Renal pelvis (tissue), 12 donors: ENCODE measurements at places on chromosomes 11 and 22. TPM values are rescaled to one million over a fixed set of nuclear protein-coding genes. Genes with fewer than 3 reads are reported as not detected.

Gene ABTB2
- polyA plus RNA-seq: 8.1 TPM

- peak; percentile 20 for DNase-seq
Observed at GRCh38 chr11:3341298-3341697, 37.6 kb downstream of the ZNF195 start.

Gene RSF1
- polyA plus RNA-seq: 65.2 TPM

GRCh38 chr22:31607696-31608095, 54.3 kb downstream of the PISD start:
- no peak for DNase-seq

DNA sequence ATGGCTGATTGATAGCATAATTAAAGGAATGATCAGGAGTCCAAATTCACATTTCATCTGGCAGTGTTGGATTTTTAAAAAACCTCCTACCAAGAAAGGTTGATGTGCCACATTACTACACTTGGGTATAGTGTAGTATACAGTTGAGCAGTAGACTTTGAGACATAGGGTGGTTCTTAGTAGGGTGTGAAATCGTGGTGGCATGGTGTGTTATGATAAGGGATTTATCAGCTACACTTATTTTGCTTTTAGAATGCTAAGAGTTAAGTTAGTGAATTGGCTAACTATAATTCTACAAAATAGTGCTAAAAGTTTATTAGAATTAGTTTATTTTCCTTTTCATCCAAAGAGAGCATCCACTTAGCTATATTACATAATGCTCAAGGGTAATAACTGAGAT, 13.1 kb downstream of the TBCEL start:
- DNase-seq: no peak

- no peak for DNase-seq
Observed at GRCh38 chr22:30733181-30733631, 38.5 kb downstream of the OSBP2 start.

DNA sequence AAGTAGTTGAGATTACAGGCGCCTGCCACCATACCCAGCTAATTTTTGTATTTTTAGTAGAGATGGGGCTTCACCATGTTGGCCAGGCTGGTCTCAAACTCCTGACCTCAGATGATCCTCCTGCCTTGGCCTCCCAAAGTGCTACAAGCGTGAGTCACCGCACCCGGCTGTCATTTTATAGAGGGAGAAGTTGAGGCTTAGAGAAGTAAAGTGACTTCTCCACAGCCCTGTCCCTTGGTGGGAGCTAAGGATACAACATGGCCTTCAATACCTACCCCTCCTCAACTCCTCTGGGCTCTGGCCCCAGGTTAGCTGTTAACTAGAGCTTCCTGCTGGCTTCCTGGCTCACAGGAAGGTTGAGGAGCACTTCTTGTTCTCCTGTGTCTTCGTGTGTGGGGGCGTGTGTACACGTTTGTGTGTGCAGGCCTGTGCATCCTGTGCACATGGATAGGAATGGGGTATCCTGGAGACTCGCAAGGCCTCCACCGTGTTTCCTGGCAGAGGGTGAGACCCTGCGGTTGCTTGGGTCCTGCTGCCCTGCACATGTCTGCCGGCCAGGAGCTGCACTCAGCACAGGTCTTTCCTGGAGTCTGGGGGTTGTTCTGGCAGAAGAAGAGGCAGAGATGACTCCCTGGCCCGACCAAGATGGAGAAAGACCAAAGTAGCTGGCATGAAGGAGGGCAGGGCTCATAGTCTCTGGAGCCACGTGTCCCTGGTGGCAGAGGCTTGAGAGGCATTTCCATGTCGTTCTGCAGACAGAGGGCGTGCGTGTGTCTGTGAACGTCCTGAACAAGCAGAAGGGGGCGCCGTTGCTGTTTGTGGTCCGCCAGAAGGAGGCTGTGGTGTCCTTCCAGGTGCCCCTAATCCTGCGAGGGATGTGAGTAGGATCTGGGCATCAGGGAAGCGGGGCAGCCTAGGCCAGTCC, 2.4 kb downstream of the SIDT2 start:
- DNase-seq: no peak

- no peak for DNase-seq
Observed at GRCh38 chr22:21709688-21710087, 25.9 kb downstream of the YPEL1 start.

Gene TSSK2
- not detected for polyA plus RNA-seq
